ENCODE measurements at places on chromosomes 16 and 17. TPM values are rescaled to one million over a fixed set of nuclear protein-coding genes. Genes with fewer than 3 reads are reported as not detected.
A peak's percentile ranks its signal among the peaks of the same experiment; 100 is the strongest.

DNA sequence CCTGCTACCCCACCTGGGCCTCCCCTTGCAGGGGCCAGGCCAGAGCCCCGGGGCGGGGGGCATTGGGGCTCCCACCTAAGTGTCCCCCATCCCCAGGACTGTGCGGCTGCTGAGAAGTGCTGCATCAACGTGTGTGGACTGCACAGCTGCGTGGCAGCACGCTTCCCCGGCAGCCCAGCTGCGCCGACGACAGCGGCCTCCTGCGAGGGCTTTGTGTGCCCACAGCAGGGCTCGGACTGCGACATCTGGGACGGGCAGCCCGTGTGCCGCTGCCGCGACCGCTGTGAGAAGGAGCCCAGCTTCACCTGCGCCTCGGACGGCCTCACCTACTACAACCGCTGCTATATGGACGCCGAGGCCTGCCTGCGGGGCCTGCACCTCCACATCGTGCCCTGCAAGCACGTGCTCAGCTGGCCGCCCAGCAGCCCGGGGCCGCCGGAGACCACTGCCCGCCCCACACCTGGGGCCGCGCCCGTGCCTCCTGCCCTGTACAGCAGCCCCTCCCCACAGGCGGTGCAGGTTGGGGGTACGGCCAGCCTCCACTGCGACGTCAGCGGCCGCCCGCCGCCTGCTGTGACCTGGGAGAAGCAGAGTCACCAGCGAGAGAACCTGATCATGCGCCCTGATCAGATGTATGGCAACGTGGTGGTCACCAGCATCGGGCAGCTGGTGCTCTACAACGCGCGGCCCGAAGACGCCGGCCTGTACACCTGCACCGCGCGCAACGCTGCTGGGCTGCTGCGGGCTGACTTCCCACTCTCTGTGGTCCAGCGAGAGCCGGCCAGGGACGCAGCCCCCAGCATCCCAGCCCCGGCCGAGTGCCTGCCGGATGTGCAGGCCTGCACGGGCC is 1.9 kb downstream of the WFIKKN1 start:
- DNase-seq, result no peak

DNA sequence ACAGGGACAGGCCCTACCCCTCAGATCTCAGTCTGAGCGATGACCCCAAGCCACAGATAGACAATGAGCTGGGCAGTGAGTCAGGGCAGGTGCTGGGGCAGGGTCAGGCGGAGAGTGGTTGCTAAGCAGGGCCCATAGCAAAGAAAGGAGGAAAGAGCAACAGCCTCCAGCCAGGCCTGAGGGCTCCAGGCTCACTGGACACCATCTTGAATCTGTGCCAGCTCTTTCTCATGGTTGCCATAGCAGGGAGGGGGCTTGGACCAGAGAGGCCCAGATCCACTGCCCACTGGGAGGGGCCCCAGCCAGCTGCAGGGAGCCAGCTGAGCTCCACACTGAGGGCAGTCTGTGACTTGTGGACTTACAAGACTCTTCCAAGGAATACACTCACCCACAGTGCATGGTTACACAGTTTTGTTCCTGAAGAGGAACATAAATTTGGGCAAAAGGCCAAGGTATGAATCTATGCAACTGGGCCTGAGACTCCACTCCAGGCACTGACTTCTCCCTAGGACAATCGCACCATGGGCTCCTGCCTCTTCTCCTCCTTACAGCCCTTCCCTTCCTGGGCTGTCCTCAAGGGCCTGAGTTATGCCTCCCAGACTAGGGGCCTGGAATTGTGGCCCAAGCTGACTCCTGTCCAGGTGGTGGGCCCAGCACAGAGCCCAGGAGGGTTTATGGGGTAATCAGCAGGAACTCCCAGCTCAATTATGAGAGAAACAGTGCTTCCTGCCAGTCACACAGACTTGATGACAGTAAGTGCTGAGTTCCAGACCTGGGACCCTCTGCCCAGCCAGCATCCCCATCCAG is 59.9 kb downstream of the BEAN1 start:
- no peak for DNase-seq

GRCh38 chr16:79571065-79571902 is 29.3 kb downstream of the MAF start:
- DNase-seq, result no peak

DNA sequence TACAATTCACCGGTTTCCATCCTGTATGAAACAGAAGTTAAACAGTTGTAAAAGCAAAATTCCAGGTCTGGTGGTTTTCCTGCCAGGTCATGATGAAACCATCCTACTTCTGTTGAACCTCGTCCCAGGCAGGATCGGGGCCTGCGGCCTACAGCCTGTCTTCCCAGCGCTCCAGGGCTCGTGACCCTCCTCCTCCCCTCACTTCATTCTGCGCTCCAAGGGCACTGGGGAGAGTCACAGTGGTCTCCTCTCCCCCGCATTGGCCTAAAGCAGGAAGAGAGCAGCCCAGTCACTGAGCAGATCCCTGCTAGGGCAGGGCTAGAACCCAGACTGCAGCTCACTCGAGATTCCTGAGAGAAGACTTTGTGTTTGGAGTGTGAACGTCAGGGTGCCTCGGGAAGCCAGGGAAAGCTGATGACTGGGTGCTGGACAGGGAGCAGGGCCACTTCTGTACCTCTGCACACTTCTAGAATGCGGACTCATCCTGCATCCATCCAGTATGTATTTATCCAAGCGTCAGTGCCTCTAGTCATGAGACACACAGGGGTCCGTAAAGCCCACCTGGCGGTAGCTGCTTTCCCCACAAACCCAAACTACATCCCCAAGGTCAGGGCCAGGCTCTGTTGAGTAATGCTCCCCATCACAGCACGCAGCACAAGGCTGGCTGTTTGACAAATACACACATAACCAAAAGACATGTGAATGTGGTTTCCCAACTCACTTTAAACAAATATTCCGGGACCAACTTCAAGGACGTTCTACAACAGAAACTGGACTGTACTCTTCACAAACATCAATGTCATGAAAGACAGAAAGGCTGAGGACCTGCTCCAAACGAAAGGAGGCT is 1.7 kb upstream of the ITGAE start:
- no peak for DNase-seq

GRCh38 chr17:67830440-67830839 is 5.1 kb downstream of the BPTF start:
- DNase-seq, result no peak

- no peak for DNase-seq
These were observed 14.3 kb downstream of the SNX29 start for GRCh38 chr16:11990702-11991390.

DNA sequence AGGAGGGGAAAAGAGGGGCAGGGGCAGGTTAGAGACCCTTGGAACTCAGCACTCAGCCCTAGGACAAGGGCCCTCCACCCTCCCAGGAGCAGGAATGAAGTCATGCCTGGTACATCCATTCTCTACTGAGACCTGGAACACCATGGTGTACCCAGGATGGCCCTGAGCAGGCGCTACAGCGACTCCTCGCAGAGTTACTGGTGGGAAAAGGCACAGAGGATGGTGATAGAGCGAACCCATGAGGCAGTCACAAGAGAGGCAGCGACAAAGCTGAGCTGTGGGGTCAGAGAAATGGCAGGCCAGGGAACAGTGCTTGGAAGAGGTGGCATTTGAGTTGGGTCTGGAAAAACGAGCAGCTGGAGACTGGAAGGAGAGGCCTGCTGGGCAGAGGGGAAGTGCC is 37.5 kb downstream of the SRCIN1 start:
- no peak for DNase-seq

- DNase-seq, result peak; percentile 98
These were observed at the start of gene DHODH for GRCh38 chr16:72008424-72009216. Gene DHODH, plus strand, starts transcription at chr16:72008744. Its CDS starts 21 bp downstream, at chr16:72008765.

DNA sequence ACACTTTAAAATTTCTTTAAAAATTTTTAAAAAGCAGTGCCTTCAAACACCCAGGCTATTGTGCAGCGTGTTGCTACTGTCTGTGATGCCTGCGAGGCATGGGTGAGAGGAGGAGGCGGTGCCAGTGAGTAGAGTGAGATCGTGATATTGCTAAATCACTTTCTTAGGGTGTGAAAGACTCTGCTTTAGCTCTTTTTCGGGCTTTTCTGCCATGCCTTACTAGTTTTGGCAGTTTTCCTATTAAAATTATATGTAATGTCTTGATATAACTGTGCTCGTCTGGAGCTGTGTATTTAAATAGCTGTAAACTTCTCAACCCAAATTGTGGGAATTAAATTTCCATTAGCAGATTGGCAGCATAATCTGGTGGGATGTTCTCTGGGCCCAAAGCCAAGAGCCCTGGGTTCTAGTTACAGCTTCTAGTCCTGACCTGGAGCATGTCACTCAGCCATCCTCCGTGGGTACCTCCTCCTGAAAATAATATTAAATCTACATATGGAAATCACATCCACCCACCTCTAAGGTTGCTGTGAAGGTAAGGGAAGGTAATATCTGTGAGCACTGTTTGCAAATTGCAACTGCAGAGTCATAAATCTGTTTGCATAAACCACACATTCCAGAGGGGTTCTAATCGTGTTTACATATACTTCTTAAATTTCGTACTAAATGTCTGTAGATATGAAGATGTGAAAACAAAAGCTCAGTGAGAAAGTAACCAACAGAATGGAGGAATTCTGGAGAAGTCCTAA is 264.3 kb upstream of the CACNG5 start:
- no peak for DNase-seq

DNA sequence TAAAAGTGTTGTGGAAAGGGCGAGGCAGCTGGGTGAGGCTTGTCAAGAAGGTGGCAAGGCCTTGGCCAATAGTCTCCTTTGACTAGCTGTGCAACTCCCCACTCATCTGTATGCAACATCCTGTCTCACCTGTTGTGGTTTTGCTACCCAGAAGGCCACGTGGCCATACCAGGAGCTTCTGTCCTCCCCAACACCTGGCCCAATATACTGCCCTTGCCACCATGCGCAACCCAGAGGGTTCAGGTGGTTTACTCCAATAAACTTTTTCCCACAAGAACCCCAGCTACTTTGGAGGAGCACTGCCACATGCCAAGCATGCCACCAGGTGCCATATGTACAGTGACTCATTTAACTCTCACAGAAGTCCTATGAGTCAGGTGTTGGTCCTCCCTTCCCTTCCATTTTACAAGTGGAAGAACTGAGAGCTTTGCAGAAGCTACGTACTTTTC is 10.2 kb downstream of the MYO19 start:
- no peak for DNase-seq

DNA sequence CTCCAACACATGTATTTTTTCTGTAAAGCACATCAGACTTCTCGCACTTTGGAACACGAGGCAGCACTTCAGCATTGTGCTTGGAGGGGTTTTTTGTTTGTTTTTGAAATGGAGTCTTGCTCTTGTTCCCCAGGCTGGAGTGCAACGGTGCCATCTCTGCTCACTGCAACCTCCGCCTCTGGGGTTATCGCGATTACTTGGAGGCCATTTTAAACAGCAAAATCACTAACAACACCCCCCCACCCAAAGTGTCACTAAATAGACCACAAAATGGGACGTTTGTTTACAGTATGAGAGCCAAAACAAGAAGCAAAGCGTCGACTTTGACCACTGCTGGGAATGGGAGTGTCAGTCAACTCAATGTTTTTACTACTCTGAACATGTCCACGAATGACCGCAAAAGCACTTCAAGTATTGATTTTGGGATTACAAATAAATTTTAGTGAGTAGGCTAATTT is 9.0 kb upstream of the C16orf87 start:
- DNase-seq, result no peak

GRCh38 chr17:40886090-40886489 is 1.0 kb upstream of the KRT20 start:
- no peak for DNase-seq

GRCh38 chr16:66159987-66160386 is 206.5 kb upstream of the CDH5 start:
- DNase-seq, result no peak

DNA sequence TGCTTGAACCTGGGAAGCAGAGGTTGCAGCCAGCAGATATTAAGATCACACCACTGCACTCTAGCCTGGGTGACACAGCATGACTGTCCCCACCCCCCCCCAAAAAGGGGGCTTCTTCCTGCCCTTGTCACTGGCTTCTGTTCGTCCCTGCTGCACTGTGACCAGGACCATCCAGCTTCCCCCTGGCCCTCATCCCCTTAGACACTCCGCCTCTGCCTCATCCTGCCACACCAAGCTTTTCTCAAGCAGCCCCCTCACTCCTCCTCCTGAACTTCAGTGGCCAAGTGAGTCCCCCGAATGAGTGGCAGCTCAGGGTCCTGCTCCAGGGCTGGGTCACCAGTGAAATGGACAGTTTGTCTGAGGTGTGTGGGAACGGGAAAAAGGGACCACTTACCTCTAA is 177.3 kb downstream of the CPPED1 start:
- no peak for DNase-seq

- no peak for DNase-seq
These were observed 35.7 kb downstream of the MYO15A start for GRCh38 chr17:18144261-18144660.

DNA sequence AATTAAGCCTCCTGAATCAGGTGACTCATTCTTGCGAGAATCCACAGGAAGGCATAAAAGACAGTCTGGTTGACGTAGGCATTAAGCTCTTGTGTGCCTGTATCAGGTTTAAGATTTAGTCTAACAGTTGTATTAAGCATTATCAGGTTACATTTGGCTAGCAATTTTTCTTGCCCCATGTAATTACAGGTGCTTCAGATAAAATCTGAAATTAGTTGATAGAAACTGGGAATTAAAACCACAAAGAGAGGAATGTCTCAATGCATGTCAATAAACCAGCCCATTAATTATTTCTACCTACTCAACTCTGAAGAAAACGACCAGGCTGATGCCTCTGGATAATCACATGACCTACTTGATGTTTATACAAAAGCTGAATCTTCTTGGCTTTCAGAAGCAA is 217.2 kb downstream of the CA10 start:
- no peak for DNase-seq

DNA sequence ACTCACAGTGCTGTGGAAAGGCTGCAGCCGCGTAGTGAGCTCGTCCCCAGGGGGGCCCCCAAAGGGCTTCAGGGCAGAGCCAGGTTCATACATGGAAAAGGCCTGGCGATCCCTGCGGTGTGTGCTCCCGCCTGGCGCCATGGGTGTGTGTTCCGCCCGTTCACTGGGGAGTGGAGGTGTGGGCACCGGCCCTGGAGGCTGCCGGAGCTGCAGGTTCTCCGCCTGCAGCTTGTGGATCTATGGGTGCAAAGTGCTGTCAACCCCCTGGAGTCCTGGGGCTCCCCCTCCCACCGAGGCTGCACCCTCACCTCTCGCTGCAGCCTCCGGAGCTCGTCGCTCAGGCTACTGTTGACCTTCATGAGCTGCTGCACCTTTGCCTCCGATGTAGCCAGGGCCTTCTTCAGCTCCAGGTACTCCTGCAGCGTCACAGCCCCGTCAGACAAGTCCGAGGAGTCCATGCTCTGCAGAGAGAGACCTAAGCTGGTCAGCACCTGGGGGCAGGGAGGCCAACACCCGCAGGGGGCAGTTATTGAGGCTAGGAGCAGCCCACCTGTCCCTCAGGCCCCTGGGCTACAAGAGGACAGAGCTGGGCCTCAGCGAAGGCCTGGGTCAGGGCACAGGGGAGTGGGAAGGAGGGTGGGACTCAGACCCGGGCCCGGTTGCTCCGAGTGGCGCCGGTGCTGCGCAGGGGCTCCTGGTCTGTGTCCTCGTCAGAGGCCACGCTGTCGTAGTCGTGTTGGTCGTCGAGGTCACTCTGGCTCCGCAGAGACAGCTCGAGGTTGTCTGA is 7.9 kb downstream of the TP53I13 start:
- no peak for DNase-seq

The ZNF469 gene
- 1.0 TPM for total RNA-seq

The TBC1D3E gene
- total RNA-seq, result not detected

Data from heart right ventricle (tissue), 16 donors.